ENCODE measurements at places on chromosomes 3 and 15.
A peak's percentile ranks its signal among the peaks of the same experiment; 100 is the strongest.

DNA sequence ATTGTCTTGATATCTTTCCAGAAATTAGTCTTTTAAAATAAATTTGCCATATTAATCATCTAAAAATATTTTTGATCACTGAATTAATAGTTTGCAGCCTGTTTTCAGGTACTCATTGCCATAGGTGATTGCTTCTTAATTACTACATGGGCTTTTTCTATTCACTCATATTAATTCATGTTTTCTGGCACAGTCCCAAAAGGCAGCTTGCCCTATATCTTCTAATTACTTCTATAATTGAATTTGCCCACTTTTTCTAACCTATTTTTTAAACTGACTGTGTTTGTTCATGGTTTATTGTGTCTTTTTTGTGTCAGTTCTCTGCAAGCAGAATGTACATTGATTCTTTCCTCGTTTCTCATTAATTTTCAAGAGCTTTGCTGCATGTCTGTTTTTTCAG lies 85.7 kb upstream of the SOX2 start:
- DNase-seq = no peak

DNA sequence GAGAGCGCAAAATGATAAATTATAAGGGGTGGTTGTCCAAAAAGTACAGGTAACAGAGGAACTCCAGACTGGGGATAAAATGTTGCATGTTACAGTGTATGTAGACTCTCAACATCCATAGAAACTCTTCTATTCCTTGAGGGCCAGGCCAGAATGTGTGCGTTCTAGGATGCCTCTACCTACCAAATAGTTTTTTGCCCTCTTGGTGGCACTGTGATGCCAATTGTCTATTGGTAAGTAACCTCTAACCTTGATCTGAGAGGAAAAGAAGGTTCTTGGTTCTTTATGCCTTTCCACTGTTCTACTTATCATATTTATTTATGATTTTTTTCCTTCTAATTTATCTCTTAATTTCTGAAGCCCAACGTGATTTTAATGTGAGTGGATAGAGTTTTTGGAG lies 424.6 kb downstream of the GRM7 start:
- no peak for DNase-seq

DNA sequence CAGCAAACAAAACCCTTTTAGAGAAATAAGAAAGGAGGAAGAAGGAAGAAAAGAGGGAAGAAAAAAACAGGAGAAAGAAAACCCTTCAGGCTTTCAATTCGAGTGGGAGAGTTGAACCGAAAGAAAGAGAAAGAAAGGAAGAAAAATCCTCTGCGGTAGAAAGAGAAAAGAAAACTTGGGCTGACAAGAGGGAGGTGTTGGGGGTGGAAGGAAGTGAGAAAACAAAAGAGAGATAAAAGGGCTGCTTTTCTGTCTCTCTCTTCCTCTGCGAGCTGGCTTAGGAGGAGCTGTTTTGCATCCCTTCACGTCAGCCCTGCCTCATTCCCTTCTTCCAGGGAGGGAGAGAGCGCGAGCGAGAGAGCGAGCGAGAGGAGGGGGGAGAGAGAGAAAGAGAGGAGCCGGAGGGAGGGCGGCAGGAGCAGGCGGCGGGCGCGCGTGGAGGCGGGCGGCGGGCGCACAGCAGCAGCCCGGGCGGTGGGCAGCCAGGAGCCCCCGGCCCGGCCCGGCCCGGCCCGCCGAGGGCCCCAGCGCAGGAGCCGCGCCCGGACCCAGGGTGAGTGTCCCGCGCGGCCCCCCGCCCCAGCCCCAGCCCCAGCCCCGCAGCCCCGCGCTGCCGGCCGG lies at the start of gene ZNF710:
ZNF710 (plus strand) TSS at position 263 of the 621 bp plus-strand sequence. CDS start 65,814 bp downstream, outside the sequence.
- peak; percentile 57 for DNase-seq

- DNase-seq = no peak
Observed at GRCh38 chr3:141440942-141441341, 45.9 kb upstream of the RASA2 start.

- DNase-seq = no peak
Observed at GRCh38 chr15:49865925-49866757, 245.3 kb downstream of the DTWD1 start.

DNA sequence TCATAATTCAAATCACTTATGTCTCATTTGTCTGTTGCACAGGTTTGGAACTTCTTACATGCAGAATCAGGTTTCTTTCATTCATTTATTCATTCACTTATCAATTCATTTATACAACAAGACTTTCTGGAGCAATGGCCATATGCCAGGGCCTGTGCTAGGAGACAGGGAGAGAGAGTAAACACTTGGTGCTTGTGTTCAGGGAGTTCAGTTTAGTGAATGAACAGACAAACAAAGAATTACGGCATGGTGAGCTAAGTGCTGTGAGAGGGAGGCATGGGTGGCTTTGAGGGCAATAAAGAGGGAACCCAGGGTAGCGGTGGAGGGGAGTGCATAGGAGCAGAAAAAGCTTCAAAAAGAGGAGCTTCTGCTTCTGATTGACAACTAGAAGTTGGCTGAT lies 8.5 kb upstream of the IREB2 start:
- DNase-seq = no peak

DNA sequence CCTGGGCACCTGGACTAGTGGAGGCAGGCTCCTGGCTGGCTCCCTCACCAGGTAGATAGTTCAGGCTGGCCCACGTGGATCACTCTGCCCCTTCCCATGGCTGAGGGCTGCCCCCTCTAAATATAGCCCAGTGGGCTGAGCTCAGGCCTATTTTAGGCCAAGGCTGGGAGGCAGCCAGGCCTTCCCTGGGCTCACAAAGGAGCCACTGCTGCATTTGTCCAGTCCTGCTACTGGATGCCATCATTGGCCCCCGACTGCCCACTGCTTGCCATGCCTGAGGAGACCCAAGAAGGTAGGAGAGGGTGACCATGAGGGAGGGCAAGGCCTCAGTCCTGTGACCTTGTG lies at the start of gene LSMEM2:
LSMEM2 (plus strand) TSS at position 208 of the 345 bp plus-strand sequence; CDS start at position 235, 27 bp downstream.
- DNase-seq = peak; percentile 50

- no peak for DNase-seq
Observed at GRCh38 chr3:27993051-27993450, 248.4 kb upstream of the CMC1 start.

DNA sequence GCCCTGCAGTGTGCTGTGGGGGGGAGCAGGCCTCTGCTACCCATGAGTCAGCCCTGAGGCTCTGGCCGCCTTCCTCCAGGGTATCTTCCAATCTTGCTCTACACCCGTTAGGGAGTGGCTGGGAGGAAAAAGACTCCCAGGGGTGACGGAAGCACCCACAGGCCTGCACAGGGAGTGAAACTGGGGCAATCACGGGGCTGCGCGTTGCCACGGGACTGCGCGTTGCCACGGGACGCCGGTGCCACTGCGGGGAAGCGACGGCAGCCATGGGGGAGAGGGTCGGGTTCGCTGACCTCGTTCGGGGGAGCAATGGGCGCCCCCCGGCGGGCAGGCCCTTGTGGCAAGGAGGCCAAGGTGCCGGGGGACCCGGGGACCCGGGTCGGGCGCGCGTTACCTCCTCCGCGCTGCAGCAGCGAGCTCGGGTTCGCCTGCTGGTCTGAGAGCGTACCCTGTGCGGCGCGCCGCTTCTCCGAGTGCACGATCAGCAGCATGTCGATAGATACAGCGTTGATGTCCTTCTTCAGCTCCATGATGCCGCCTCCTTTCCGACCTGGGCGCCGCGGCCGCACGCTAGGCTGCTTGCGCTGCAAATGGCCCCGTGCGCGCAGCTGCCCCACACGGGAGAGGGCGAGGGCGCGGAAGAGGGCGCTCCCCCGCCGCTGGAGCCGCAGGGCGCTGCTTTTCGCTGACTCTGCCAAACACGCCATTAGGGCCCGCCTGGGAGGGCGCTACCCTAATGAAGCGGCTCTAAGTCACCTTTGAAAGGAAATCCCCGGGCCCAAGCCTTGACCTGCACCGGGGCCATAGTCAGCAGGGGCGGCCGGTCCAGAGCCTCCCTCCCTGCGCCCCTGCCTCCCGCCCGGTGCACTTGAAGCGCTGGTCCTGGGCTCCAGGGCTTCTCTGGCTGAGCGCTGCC lies at the start of gene KY:
KY (minus strand) TSS at position 592 of the 916 bp plus-strand sequence; CDS start at position 530, 62 bp downstream.
- peak; percentile 72 for DNase-seq

- no peak for DNase-seq
Observed at GRCh38 chr3:16906682-16907081, 21.9 kb downstream of the PLCL2 start.

DNA sequence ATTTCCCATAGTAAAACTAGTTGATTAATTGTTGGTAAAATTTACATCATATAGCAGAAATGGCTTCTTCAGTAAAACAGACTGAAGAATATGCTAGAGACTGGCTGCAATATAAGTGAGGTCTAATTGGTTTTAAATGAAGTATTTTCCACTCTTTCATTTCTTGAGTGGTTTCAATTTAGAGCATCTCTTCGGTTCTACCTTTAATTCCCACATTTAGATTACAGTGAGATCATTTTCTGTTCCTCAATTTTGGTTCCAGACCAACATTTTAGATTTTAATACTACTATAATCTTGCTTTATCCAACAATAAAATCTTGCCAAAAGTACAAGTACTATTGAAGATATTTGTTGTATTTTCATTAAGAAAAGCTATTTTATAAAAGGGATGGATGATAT lies 1.0 kb upstream of the LRCH3 start:
- no peak for DNase-seq

DNA sequence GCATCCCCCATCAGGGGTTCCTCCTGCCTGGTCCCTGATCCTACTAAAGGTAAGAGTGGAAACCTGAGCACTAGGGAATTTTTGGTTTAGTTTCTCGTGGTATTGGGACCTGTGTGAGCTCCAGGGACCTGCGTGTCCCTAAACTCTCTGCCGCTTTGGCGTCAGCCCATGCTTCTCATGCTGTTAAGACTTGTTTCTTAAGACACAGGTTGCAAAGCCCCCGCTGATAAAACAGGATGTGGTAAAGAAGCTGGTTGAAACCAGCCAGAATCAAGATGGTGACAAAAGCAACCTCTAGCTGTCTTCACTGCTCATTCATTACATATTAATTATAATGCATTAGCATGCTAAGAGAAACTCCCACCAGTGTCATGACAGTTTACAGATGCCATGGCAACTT lies 64.6 kb downstream of the LYZL4 start:
- no peak for DNase-seq

- DNase-seq = no peak
Observed at GRCh38 chr15:70320482-70320881, 222.8 kb upstream of the TLE3 start.

DNA sequence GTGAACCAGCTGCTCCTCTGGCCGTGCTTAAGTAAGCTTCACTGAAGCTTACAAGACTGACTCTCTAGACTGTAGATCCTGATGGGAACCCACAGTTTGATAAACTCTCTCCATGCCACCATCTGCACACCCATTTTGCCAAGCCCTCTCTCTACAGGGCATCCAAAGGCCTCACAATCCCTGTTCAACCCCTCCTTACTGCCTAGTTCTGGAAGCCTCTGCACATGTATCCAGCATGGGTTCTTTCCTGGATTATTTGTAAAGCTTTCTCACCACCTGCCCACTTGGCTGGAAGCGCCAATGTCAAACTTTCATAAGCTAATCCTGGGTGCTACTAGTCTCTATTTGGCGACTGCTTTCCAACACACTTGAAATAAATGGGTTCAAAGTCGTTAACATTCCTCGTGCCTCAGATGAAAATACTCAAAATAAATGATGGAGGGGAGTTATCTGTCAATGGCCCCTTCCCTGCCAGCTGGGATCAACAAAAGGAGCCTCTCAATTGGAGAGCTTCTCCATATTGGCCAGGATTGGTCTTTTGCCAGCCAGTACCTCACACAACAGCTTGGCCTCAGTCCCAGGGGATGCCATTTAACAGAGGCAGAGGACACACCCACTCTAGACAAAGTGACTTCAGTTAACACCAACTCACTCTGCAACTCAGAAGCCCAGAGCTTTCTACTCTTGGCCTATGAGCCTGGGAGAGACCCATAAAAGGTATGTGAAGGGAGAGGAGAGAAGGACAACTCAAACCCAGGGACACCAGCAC lies 48.1 kb downstream of the SH3BP5 start:
- DNase-seq = no peak

GRCh38 chr3:13644341-13645117 lies 95.6 kb downstream of the FBLN2 start:
- no peak for DNase-seq

DNA sequence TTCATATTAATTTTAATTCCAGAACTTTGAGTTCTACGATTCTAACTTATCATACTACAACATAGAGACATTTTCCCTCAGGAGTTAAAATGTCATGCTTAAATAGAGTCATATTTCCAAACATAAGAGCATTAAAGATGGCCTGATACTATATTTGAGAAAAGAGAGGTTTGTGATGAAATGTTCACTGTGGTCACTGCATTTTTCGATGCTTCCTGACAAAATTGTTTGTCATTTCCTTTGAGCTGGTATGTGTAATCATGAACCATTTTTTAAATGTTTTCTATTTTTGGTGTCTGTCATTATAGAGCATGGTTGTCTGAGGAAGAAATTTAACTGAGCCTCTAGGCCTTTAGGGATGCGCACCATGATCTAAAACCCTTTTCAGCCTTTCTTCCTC lies 721.4 kb upstream of the NR2F2 start:
- DNase-seq = no peak

DNA sequence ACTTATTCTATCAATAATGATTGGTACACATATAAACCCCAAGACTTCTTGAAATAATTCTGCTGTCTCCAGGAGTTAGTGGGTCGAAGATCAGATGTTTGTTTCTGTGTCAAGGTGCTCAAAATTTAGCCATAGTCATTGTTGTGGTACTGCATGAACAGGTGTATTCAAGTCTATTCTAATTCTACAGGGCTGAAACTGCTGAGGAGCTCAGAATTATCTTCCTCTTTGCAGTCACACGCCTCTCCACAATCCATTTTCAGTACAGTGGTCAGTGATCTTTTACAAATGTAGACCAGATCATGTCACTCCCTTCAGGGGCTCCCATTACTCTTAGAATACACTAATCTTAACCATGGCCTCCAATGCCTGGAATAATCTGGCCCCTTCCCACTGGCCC lies 527.5 kb downstream of the NTRK3 start:
- no peak for DNase-seq

- no peak for DNase-seq
Observed at GRCh38 chr3:150450916-150451315, 42.8 kb downstream of the TSC22D2 start.
